ENCODE measurements at places on chromosomes 16 and 17.
A peak's percentile ranks its signal among the peaks of the same experiment; 100 is the strongest.

- no peak for DNase-seq
Observed at GRCh38 chr17:19346351-19347255, 15.9 kb downstream of the B9D1 start.

- DNase-seq = peak; percentile 92
Observed at GRCh38 chr16:4021070-4021779, 95.0 kb downstream of the ADCY9 start.

DNA sequence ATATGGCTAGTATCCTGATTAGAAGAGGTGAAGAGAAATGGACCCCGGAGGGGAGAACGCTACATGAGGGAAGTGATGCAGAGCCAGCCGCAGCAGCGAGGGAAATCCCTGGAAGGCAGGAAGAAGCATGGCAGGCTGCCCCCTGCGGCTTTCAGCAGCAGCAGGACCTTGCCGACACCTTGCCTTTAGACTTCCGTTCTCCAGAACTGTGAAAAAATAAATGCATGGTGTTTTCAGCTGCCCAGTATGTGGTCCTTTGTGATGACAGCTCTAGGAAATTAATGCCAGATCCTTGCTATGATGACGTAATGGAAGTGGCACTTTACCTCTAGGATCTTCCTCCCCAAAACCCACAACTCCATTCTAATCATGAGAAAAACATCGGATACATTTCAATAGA lies 9.7 kb upstream of the ZFP1 start:
- no peak for DNase-seq

GRCh38 chr16:35140293-35140986 lies 1681.0 kb downstream of the TP53TG3F start:
- DNase-seq = no peak

DNA sequence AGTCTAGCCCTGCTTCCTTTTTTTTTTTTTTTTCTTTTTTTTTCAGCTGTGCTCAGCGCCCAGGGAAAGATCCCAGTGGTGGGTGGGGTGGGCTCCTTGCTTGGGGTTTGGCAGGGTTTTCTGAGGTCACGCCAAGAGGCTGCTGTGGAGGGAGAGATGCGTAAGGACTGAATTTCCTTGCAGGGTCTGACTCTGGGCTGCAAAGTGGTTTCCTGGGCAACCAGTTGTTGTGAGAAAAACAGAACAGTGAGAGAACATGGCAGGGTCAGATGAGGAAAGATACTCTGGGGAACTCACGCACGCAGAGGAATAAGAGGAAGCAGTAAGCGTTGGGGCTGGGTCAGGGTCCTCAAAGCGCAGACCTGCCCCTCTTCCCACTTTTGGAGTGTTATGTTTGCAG lies 119.5 kb downstream of the IRF8 start:
- DNase-seq = peak; percentile 30

GRCh38 chr17:54883939-54884338 lies 16.7 kb upstream of the TOM1L1 start:
- no peak for DNase-seq

GRCh38 chr16:2035431-2036199 lies 8.9 kb downstream of the NHERF2 start:
- no peak for DNase-seq

DNA sequence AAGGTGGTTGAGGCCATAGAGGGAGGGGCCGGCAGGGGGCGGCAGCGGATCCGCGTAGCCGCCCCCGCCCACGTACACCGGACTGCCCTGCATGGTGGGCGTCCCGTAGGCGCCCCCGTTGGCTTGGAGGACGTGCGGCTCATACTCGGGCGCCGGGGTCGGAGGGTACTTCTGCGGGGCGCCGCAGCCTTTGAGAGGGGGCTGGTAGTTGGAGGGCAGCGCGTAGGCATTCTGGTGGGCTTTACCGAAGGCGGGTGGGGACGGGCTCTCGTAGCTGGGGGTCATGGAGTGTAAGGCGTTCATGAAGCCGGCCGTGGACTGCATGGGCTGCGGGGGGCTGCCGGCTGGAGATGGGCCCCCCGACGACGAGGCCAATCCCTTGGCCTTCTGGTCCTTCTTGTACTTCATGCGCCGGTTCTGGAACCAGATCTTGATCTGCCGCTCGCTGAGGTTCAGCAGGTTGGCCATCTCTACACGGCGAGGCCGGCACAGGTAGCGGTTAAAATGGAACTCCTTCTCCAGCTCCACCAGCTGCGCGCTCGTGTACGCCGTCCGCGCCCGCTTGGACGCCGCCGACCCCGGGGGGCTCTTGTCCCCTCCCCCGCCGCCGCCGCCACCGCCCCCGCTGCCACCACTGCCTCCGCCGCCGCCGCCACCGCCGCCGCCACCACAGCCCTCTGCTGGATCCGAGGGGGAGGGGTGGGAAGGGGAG lies 5.7 kb upstream of the HOXB2 start:
- DNase-seq = no peak

All from DMS79 (cell line).